ENCODE measurements at places on chromosomes 7 and 10.
A peak's percentile ranks its signal among the peaks of the same experiment; 100 is the strongest.

DNA sequence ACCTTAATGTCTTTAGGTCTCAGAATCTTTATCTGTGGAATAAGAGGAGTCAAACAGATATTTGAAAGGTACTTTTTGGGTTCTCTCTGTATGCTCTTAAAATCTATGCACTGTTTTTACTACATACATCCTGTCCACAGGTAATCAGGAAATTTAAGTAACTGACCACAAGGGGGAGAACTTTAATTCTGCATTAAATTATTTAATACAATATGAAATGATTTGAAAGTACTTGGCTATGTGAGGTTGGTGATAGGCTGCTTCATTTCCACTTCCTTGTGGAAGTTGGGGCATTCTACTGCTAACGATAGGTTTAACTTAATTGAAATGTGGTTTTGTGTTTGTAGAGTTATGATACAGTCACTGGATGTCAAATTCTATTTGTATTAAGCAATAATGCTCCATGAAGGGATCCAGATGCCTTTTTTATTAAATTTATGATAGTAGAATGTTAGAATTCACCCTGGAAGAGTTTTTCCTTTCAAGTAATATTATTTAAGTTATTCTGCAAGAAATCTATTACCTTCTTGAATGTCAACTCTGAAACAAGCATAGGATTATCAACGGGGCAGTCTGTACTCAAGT lies 6.0 kb downstream of the TEX47 start:
- no peak for DNase-seq

- DNase-seq: no peak
These were observed 75.6 kb downstream of the MYOF start for GRCh38 chr10:93406364-93407145.

- no peak for DNase-seq
These were observed 6.1 kb downstream of the TRRAP start for GRCh38 chr7:98884416-98884815.

DNA sequence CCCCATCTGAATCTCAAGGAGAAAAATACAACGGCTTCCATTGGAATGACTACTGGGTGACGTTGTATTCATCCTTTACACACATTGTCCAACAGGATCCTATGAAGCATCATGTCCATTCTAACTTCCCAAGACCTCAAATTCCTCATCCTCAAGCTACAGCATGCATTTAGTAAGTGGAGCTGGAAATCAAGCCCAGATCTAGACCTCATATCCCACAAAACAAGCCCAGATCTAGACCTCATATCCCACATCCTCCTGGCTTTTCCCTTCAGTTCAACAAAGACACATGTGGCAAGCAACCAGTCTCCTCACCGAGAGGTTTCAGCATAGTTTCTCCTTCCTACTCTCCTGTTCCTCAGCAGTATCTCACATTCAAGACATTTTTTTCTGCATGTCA lies 12.2 kb downstream of the IGF2BP3 start:
- DNase-seq: no peak

GRCh38 chr10:21700474-21700873 lies 166.4 kb downstream of the MLLT10 start:
- no peak for DNase-seq

DNA sequence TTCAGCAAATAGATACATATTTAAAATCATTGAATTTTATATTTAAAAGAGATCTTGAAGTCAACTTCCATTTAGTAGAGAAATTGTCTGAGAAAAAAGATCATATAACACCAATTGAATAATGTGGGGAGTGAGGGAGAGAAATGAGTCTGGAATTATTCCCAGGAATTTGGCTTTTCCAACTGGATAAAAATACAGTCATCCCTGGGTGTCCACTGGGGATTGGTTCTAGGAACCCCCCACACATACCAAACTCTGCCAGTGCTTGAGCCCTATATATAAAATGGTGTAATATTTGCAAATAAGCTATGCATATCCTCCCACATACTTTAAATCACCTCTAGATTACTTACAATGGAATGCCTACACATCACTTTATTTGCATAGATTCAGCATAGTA lies 162.8 kb upstream of the SEMA3C start:
- no peak for DNase-seq

DNA sequence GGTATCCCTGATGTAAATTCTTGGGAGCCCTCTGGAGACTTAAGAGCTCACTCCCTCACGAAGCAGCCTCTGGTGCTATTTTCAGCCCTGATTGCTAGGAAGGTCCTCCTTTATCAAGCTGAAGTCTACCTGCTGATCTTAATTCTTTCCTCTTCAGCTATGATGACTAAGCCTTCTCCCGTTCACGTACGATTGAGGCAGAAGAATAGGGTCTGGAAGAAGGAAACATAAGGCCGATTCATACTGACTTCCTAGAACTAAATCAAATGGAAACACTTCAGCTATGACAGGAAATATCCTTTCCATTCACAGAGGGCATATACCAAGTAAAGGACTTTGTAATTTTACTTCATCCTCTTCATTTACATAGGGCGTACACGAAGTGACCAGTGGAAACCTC lies 107.0 kb downstream of the CPXM2 start:
- DNase-seq: no peak

DNA sequence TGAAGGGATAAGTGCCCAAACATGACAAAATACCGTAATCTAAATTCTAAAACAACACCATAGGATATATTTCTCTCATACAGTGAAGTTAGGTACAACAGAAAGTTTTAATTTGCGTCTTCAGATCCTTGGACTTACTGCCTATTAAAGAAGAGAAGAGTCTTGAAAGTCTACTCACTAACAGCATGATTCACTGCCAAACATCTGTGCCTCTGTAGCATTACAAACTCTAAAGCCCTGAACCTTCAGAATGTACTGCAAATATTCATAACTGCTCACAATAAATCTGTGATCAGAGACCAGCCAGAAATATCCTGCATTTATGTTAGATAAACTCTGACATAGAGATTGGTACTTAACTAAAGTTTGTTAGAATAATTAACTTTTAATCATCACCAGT lies 365.3 kb downstream of the PARD3 start:
- no peak for DNase-seq

- DNase-seq: peak; percentile 84
These were observed 5.9 kb downstream of the PIK3CG start for GRCh38 chr7:106870983-106871410.

- DNase-seq: no peak
These were observed 3.1 kb upstream of the SLF2 start for GRCh38 chr10:100909501-100910263.

- no peak for DNase-seq
These were observed 7.2 kb downstream of the TRPV6 start for GRCh38 chr7:142878315-142878714.

GRCh38 chr7:153504288-153505075 lies 547.7 kb upstream of the DPP6 start:
- no peak for DNase-seq

DNA sequence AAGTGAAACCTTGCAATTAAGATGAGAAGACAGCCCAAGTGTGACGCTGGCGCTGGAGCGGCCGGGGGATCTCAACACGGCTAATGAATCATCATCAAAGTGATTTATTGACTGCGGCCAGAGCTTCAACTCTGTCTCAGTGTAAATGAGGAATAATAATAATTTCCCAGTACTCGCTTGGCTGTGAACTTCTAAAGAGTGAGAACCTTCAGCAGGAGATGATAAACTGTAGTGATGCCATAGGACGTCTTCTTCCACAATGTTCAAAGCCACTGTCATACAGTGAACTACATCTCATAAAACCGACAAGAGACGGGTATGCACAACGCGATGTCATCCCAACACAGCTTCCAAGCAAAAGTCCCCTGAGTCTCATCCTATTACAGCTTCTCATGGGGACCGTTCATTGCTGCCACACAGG lies 123.6 kb upstream of the NOBOX start:
- DNase-seq: no peak

GRCh38 chr10:14003517-14004184 lies 327.1 kb downstream of the FRMD4A start:
- no peak for DNase-seq

- DNase-seq: no peak
These were observed 89.3 kb upstream of the ARID5B start for GRCh38 chr10:61812052-61812721.

DNA sequence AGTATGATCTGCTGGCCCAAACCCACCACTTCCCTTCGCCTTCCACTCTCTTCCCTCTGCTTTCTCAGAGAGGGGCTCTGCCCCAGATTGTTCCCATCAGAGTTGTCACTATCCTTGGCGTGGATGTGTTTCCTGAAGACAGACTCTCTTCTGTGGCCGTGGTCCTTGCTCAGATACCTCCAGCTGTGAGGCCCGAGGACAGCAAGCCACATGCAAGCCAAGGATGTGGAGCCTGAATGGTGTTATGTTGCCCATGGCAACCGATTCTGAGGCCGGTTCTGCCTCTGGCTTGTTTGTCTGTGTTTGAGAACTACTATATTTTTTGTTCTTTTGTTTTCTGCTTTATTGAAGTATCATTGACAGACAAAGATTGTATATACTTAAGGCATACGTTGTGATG lies 247.4 kb upstream of the PODXL start:
- no peak for DNase-seq

- DNase-seq: no peak
These were observed 155.0 kb downstream of the RNF133 start for GRCh38 chr7:122543891-122544290.

DNA sequence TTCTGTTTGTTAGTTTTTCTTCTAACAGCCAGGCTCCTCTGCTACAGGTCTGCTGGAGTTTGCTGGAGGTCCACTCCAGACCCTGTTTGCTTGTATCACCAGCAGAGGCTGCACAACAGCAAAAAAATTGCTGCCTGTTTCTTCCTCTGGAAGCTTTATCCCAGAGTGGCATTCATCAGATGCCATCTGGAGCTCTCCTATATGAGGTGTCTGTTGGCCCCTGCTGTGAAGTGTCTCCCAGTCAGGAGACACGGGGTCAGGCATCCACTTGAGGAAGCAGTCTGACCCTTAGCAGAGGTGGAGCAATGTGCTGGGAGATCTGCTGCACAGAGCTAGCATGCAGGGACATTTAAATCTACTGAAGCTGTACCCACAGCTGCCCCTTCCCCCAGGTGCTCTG lies 26.7 kb upstream of the CROT start:
- no peak for DNase-seq

DNA sequence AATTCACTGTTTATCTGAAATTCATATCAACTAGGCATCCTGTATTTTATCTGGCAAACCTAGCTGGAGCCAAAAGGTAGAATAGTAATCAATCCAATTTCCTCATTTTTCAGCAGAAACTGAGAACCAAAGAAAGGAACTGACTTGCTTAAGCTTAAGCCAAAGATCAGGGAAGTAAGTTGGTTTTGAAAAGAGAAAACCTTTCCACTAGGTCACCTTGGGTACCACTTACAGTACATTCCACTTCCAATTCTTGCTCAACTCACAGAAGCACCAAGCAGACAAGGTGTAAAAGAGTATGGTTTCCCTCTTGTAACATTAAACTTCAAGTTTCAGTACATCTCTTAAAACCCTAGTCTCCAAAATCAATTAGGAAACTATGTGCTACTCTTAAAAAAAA lies 79.6 kb downstream of the ZFAND4 start:
- DNase-seq: no peak

GRCh38 chr10:86600296-86600695 lies 54.1 kb upstream of the OPN4 start:
- DNase-seq: no peak

DNA sequence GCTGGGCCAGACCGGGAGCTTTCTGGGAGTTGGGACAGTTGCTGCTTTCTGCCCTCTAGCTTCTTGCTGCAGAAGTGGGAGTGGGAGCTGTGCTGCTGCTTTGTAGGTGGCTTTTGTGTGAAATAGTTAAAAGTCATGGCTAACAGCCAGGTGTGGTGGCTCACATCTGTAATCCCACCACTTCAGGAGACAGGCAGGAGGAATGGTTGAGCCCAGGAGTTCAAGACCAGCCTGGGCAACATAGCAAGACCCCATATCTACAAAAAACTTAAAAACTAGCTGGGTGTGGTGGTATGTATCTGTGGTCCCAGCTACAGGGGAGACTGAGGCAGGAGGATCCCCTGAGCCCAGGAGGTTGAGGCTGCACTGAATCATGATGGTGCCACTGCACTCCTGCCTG lies 13.7 kb downstream of the TACR2 start:
- no peak for DNase-seq

- no peak for DNase-seq
These were observed 15.1 kb downstream of the ADAM12 start for GRCh38 chr10:126373147-126373546.

- no peak for DNase-seq
These were observed 281.7 kb downstream of the NEBL start for GRCh38 chr10:20615395-20615794.

- DNase-seq: peak; percentile 54
These were observed at the start of gene STAMBPL1 for GRCh38 chr10:88879534-88880281. Gene STAMBPL1, plus strand, starts transcription at chr10:88880245. Its CDS starts 21,464 bp downstream, at chr10:88901709.

DNA sequence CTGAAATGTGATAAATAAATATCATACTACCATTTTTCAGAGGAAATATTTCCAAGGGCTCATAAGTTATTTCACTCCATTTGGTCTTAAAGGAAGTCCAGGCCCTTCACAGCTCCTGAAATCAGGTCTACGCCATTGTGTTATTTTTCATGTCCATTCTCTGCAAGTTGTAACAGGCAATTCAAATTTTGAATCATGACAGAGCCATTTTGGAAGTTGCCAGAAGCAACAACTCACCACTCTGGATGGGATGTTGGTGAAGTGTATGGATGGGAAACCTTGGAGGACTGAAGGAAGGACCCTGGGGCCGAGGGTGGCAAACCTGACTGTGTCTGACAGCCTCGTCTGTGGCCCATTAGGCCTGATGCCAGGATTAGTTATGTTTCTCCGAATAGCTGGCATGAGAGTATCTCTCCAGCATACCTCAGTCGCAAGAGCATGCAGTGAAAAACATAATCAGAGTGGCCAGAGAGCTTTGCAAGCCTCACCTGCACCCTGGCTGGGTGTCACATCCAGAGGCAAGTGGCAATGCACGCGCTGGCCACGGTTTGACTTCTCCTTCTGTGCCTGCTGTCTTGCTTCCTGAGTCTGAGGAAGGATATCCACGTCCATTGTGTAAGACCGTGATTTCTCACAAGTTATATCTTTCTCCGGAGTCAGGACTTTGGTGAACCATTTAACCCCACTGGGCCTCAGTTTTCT lies 87.1 kb downstream of the NRP1 start:
- DNase-seq: no peak

- no peak for DNase-seq
These were observed 64.0 kb downstream of the LRRC4 start for GRCh38 chr7:127967281-127967680.

DNA sequence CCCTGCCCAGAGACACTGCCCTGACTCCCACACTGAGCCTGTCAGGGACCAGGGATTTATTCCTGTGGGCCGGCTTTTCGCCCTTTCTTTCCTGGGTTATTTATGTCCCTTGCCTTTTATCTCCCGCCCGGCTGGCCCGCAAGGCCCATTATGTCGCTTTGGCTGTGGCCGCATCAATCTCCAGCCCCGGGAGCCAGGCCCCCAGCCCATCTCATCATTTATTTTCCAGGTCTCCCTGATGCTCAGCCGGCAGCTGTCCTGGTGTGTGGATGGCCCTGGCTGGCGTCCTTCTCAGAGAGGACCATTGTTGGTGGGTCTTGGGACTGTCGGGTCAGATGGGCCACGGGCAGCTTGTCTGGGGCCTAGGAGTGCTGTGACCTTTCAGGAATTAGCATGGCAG lies 82.3 kb downstream of the FAM241B start:
- DNase-seq: no peak
